Small intestine (tissue), 16 donors: ENCODE measurements at places on chromosomes 16 and 17. TPM values are rescaled to one million over a fixed set of nuclear protein-coding genes. Genes with fewer than 3 reads are reported as not detected.
A peak's percentile ranks its signal among the peaks of the same experiment; 100 is the strongest.

GRCh38 chr17:57319806-57320205 lies 63.5 kb downstream of the MSI2 start:
- DNase-seq = no peak

DNA sequence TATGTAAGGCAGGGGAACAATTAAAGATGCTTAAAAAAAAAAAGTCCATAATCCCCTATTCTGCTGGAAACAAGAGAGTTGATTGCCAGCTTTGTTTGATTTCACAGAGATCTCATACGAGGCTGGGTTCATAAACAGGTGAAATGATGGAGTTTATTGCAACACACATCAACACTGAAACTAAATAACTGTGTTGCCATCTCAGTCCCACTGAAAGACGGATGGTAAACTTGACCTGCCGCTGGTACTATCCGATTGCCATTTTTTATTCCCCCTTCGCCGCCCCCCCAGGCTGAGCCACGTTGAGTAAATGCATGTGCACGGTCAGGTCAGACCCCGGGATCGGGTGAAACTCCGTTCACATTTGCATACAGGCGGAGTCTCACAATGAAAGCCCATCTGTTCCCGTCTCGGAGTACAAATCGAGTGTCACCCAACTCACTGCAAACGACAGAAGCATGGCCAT lies 119.2 kb downstream of the SKAP1 start:
- DNase-seq = peak; percentile 47

Gene KCNH4
- polyA plus RNA-seq = 0.22 TPM

Gene PLA2G10
- 5.7 TPM for polyA plus RNA-seq

Gene TANGO6
- 0.67 TPM for polyA plus RNA-seq

DNA sequence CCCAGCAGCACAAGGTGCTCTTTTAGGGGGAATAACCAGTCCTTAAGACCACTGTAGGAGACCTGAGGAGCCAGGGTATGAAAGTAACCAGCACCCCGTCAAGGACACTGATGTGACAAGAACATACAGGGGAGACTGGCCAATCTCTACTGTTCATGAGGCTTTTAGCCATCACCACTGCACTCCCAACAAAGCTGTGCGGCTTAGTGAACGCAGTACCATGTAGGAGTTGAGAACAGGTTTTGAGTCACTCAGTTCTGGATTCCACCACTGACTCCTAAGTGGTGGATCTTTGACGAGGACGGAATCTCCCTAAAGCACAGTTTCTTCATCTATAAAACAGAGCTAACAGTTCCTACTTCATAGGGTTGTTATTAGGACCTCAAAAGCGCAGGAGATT lies 26.8 kb downstream of the COG4 start:
- DNase-seq = no peak

- DNase-seq = no peak
Observed at GRCh38 chr16:82157534-82157812, 12.6 kb downstream of the MPHOSPH6 start.

Gene PRKAR1A
- polyA plus RNA-seq = 124 TPM

DNA sequence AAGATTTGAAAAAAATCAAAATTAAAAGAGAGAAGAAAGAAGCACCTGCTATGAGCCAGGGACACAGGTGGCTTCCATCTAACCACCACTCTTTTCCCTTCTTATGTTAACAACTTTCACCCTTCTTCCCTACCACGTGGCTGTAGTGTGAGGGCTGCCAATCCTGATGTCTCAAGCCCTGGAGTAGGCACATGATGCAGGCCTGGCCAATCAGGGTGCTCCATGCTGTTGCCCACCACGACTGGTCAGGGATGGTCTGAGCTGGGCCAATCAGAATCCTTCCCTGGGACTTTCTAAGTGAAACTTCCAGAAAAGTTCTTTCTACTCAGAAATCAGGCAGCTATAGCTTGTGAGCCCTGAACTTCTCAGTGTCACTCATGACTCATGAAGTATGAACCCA lies 140.7 kb downstream of the SDK2 start:
- DNase-seq = no peak
